NCI-H526 treated with DMSO at 0.1 percent for 48 hours (cell line): ENCODE measurements at places on chromosomes 16 and 17.

GRCh38 chr17:77645072-77646045 is 313.1 kb upstream of the TNRC6C start:
- DNase-seq: no peak

DNA sequence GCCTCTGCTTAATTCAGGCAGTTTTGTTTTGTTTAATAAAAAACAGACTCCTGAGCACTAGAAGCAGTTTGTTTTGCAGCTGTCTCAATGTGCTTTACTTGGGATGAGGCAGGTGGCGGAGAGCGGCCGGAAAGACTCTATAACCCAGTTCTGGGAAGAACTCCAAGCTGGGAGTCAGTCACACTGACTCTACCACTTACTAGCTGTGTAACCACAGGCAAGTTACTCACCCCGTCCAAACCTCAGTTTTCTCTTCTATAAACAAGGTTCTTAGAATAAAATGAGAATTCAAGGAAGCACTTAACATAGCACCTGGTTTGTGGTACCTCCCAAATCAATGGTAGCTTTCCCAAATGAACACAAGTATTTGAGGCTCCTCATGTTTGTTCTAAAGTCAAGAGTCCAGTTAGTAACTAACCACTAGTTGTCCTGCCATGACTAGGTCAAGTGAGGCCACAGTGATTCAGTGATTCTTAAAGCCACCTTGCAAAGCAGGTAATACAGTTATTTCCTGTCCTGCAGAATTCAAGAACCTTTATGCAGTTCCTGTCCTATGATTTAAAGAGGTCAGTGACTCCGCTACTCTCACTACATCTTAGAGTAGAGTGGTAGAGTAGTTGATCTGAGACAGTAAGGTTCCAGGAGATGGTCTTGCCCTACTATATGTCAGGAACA is 2.7 kb downstream of the TXNDC17 start:
- DNase-seq: no peak

- no peak for DNase-seq
These were observed 7.5 kb upstream of the ITGB3 start for GRCh38 chr17:47246120-47246519.

DNA sequence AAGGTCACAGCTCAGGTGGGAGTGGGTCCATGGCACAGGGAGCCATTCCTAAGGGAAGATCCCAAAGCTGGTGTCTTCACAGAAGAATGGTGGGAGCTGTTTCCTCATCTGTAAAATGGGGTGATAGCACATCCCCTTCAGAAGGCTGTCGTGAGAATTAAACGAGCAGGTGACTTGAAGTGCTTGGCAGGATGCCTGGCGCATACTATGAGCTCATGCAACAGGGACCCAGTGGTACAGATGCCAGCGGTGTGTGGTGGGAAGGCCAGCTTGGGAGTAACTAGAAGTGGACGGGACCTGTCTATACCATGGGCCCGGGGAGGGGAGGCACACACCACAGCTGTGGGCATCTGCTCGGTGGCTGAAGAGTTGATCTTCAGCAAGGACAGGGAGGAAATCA is 189.3 kb upstream of the TNRC6C start:
- no peak for DNase-seq

- no peak for DNase-seq
These were observed 683.5 kb upstream of the CA10 start for GRCh38 chr17:52841971-52842370.

GRCh38 chr17:14361945-14362508 is 61.1 kb downstream of the HS3ST3B1 start:
- DNase-seq: no peak

- DNase-seq: peak; percentile 95
These were observed 3.2 kb downstream of the CBX4 start for GRCh38 chr17:79835953-79836509.

DNA sequence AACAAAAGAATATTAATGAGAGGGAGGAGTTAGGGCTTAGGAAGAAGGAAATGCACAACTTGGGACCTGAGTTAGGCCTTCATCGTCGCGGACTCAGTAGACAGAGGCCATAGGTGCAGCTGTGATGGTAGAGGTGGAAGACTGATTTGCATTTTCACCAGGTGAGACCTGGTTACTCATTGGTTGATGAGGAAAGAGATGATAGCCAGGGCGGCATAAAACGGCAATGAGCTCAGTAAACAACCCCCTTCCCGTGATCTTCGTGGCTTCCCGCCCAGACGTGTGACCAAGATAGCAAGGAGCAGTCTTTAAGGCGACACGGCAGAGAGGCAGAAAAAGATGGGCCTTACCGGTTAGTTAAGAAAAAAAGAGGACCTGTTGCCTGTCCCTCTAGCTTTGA is at the start of gene TMC5:
Gene TMC5, plus strand, starts transcription at position 244 of the 400 bp plus-strand sequence. CDS start 22,156 bp downstream, outside the sequence.
- DNase-seq: no peak

DNA sequence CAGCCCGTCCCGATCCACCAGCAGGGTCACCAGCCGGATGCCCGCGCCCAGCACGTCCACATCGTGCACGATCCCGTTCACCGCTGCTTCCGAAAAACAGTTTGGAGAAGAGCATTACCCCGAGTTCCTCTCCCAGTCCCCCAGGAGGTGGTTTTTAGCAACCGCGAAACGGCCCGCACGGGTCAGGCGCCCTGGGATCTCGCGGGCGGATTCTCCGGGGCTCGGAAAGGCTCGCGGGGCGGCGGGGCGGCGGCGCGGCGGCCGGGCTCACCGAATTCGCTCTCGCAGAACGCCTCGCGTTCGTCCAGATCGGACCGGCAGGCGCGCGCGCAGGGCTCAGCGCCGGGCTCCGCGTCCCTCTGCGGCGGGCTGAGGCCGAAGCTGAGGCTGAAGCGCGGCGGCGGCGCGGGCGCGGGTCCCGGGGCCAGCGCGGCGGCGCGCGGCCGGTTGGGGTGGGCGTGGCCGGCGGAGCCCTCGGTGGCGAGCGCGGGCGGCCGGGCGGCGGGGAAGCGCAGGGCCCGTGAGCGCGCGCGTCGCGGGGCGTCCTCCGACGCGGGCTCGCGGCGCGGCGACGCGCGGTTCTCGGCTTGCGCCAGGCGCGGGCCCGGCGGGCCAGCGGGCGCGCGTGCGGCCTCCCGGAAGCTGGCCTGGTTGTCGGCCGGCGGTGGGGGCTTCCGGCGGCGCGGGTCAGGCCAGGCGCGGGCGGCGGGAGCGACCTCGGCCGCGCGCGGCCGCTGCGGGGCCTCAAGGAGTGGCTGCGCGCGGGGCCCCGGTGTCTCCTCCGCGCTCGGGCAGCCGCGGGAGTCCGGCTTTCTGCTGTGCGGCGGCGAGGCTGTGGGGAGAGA is 2.9 kb downstream of the C17orf58 start:
- DNase-seq: peak; percentile 66

DNA sequence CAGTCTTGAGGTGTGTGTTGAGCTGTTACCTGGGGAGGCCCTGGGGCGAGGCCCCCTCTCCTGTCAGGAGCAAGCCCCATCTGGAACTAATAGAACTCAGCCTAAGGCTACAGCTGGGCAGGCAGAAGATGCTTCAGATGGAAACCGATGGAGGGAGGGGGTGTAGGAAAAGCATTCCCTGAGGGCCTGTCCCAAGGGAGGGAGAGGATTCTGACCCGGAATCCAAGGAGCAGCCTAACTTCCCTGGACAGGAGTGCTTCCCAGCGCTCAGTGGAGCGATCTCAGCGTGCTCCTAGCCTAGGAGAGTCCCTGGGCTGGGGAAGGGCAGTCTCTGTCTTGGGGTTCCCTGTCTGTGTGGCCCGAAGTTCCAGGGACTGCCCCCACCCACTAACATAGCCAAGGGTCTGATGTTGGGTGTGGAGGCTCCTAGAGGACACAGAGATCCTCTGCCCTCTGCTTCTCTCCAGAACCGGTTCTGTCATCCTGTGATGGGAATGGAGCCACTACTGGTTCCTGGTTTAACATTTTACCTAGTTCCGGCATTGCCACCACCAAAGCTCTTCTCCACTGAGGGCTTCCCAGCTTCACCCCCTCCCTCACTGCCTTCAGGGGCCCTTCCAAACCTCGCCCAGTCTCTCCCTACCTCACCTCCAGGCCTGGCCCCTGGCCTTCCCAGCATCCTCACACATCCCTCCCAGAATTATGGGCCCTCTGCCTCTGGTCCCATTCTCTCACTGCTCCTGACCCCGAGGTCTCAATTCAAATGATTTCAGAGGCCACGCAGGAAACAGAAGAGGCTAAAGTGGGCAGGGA is 58.7 kb downstream of the RTN4RL1 start:
- no peak for DNase-seq

DNA sequence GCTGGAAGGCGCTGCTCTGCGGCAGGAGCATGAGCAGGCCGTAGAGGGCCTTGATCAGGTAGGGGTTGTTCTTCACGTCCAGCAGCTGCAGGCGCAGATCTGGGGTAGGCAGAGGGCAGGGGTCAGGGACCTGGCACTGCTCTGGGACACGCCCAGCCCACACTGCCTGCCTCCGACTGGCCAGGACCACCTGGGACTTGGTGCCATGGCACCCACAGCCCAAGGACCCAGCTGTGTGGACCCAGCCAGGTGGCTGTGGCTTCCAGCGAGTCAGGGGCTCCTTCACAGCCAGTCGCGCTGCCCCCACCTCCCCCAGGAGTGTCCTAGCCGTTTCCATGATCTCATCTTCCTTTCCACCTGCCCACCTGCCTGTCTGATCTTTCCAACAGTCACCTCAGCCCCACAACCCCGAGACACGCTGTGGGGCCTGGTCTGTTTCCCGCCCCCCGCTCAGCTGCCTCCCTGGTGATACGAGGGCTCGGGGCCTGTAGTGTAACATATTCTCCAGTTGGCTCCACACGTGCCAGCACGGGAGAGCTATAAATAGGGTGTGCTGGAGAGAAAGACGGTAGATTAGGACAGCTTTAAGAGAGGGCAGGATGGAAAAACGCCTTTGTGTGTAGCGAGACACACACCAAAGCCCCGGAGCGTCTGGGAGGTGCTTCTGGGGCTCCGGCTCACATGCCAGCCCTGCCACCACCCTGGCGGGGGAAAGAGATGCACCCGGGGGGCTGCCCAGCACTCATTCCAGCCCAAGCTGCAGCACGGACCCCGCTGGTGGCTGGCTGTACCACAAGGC is 7.2 kb upstream of the MTSS2 start:
- no peak for DNase-seq

DNA sequence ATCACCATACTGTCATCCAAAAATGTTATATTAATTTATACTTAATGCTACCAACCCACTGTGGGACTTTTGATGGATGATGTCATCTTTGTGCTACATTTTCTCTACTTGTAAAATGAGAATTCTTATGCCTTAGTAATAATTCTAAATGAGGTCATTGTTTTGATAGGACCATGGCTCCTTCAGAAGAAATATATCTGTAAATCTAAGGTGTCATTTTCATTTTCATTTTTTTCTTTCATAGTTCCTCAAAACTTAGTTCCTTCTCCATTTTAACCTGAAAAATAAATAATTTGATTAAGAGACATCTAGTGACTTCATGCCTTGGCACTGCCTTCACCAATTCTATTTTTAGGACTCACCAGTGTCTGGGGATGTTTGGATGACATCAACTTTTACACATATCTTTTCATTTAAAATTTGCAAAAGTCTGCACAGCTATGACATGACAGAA is 48.7 kb downstream of the GPRC5B start:
- DNase-seq: no peak

GRCh38 chr16:66007717-66008116 is 358.8 kb upstream of the CDH5 start:
- DNase-seq: no peak

DNA sequence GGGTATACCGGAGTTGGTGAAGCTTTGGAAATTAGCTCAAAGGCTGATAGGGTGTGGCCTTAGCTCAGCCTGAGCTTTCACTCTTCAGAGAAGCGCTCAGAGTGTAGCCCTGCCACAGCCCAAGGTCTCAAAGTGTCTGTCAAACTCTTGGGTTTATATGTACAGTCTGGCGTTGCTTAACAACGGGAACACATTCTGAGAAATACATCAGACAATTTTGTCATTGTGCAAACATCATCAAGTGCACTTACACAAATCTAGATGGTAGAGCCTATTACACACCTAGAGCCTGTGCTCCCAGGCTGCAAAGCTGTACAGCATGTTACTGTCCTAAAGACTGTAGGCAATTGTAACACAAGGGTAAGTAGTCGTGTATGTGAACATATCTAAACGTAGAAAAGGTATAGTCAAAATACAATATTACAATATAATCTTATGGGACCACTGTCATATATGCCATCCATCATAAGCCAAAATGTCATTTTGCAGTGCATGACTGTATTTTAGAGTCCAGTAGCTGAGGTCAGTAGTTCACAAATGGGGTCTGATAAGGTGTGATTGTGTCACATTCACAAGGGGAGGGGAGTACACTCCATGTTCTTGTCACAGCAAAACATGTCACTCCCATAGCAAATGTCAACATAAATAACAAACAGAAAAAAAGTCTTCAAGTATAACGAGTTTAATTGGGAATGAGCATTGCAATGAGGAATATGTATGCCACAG is 20.6 kb downstream of the CHAD start:
- no peak for DNase-seq

- no peak for DNase-seq
These were observed 16.4 kb upstream of the MARCHF10 start for GRCh38 chr17:62824290-62825131.

DNA sequence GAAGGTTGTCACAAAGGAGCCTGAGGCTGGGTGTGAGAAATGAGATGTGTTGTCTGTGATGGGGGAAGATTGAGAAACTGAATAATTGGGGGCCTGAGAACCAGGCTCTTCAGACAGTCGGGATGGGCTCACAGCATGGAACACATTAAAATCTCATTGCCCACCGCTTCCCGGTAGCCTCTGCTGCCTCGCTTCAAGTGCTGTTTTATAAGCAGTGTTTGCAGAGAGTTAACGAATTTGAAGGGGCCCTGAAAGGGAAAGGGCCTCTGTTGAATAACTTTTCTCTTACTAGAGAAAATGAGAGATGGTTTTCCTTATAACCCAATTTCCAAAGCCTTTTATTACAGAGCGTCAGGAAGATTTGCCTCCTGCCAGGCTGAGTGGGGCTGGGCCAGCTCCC is 258.8 kb upstream of the ASIC2 start:
- DNase-seq: no peak

- DNase-seq: no peak
These were observed 4.8 kb downstream of the CIAO3 start for GRCh38 chr16:735982-736453.

- no peak for DNase-seq
These were observed 346.9 kb downstream of the FOXL1 start for GRCh38 chr16:86925067-86925791.

- no peak for DNase-seq
These were observed 816.9 kb downstream of the CDH11 start for GRCh38 chr16:64304951-64305350.

DNA sequence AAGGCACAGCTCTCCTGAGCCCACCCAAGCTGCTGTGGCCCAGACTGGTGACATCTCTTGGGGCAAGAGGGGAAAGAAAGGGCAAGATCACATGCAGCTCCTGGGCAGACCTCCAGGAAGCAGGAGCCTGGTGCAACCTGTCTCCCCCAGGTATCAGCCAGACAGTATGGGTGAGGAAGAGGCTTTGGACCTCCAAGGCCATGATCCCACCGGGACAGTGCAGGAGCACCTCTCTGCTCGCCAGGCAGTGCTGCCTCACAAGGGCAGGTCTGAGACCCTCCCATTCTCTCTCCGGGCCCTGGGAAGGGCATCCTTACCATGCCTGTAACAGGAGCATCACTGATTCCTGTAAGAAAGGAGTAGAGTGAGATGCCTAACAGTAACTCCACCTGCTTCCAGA is 25.6 kb upstream of the COG7 start:
- DNase-seq: no peak

GRCh38 chr16:1308036-1308976 is 1.1 kb upstream of the UBE2I start:
- DNase-seq: no peak
